ENCODE measurements at places on chromosomes 5 and 9. TPM values are rescaled to one million over a fixed set of nuclear protein-coding genes. Genes with fewer than 3 reads are reported as not detected.

GRCh38 chr5:72273547-72273946 is 46.5 kb downstream of the MRPS27 start:
- no peak for DNase-seq
- no peak overlapping the region for H3K27ac ChIP-seq
- H3K27me3 ChIP-seq = no peaks in the 10 kb centered on the region
- no peak overlapping the region for H3K4me3 ChIP-seq

DNA sequence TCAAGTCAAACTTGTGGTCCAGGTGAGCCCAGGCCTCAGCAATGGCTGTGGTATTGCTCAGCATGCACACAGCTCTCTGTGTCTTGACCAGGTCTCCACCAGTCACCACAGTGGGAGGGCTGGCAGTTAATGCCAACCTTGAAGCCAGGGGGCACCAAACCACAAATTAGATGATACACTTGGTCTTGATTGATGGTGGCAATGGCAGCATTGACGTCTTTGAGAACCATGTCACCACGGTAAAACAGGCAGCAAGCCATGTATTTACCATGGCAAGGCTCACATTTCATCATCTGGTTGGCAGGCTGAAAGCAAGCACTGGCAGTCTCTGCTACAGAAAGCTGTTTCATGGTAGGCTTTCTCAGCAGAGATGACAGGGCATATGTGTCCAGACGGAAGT is 40.0 kb downstream of the NIM1K start:
- H3K36me3 ChIP-seq = no peaks in the 10 kb centered on the region
- no peak overlapping the region for H3K4me3 ChIP-seq
- no peak overlapping the region for H3K27ac ChIP-seq
- H3K4me1 ChIP-seq = no peaks in the 10 kb centered on the region
- no peaks in the 10 kb centered on the region for H3K27me3 ChIP-seq

DNA sequence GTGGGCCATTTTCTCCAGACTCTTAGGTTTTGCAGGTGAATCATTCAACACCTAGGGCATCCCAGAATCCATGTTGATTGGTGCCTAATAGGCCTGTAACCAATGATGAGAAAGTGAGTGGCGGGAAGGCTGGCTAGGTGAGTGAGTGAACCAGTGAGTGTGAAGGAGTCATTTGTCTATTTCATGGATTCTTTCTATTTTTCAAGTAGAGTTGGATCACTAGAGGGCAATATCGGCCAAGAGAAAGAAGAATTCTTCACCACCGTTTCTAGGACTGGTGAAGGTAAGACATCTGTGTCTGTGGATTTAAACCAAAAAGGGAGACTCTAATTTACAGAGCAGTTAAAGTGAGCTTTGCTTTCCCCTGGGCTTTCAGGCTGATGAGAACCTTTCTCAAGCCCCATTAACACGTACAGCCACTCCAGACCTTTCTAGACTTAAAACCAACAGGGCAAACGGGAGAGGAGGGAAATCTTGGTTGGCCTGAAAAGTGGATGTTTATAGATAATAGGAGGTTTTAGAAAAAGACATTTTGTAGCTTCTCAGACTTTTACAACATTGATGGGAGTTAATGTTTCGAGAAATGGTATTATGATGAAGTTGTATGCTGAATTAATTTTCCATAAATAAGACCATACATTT is 114.3 kb upstream of the IL12B start:
- H3K27ac ChIP-seq = no peak overlapping the region
- no peaks in the 10 kb centered on the region for H3K27me3 ChIP-seq
- H3K4me3 ChIP-seq = no peak overlapping the region
- H3K4me1 ChIP-seq = no peaks in the 10 kb centered on the region
- peak; percentile 70 for DNase-seq

DNA sequence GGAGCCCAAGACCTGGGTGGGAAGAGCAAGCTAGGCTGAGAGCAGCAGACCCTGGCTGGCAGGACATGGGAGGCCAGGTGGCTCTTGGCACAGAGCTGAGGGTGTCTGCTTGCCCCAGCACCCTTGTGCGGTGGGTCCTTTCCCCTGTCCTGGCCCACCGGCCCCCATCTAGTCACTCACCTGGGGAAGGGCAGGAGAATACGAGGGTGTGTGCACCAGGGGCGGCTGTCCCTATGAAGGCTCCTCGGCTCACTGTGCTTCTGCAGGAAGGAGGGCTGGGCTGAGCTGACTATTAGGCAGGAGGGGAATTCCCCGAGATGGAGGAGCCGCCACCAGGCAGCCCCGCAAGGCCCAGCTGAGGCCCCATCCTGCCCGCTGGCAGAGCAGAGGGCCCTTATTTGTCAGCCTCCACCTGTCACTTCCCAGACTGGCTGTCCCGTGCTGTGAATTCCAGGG is 6.1 kb upstream of the TNIP1 start:
- peaks cover 25% of the 10 kb centered on the region for H3K4me1 ChIP-seq
- DNase-seq = peak; percentile 49
- H3K36me3 ChIP-seq = no peaks in the 10 kb centered on the region
- H3K27me3 ChIP-seq = no peaks in the 10 kb centered on the region
- H3K4me3 ChIP-seq = no peak overlapping the region

GRCh38 chr9:32487981-32488380 is 38.0 kb downstream of the RIGI start:
- DNase-seq = no peak
- no peaks in the 10 kb centered on the region for H3K36me3 ChIP-seq
- no peaks in the 10 kb centered on the region for H3K4me1 ChIP-seq
- no peak overlapping the region for H3K27ac ChIP-seq

GRCh38 chr5:74477761-74478160 is 162.8 kb downstream of the ENC1 start:
- H3K27ac ChIP-seq = no peak overlapping the region
- DNase-seq = no peak
- no peaks in the 10 kb centered on the region for H3K36me3 ChIP-seq
- no peaks in the 10 kb centered on the region for H3K27me3 ChIP-seq
- H3K4me3 ChIP-seq = no peak overlapping the region

- no peak overlapping the region for H3K27ac ChIP-seq
- H3K27me3 ChIP-seq = no peaks in the 10 kb centered on the region
- H3K4me3 ChIP-seq = no peak overlapping the region
- no peak for DNase-seq
- H3K4me1 ChIP-seq = no peaks in the 10 kb centered on the region
These were observed 262.6 kb upstream of the MAP3K1 start for GRCh38 chr5:56552612-56553268.

DNA sequence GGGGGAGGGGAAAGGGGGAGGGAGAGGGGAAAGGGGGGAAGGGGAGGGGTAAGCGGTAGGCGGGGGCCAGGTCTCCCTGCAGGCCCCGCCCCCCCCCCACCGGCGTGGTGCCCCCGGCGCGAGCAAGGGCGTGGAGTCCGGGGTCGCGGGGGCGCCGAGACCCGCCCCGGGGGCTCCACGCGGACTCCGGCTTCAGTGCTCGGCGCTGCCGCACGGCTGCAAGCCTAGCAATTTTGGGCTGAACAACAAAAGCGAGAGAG is 10.8 kb downstream of the C9orf50 start:
- no peak for DNase-seq
- H3K4me1 ChIP-seq = peaks cover 29% of the 10 kb centered on the region
- peak overlapping the region; percentile 99 for H3K4me3 ChIP-seq
- no peaks in the 10 kb centered on the region for H3K27me3 ChIP-seq
- H3K27ac ChIP-seq = peak overlapping the region; percentile 87
- H3K36me3 ChIP-seq = no peaks in the 10 kb centered on the region

DNA sequence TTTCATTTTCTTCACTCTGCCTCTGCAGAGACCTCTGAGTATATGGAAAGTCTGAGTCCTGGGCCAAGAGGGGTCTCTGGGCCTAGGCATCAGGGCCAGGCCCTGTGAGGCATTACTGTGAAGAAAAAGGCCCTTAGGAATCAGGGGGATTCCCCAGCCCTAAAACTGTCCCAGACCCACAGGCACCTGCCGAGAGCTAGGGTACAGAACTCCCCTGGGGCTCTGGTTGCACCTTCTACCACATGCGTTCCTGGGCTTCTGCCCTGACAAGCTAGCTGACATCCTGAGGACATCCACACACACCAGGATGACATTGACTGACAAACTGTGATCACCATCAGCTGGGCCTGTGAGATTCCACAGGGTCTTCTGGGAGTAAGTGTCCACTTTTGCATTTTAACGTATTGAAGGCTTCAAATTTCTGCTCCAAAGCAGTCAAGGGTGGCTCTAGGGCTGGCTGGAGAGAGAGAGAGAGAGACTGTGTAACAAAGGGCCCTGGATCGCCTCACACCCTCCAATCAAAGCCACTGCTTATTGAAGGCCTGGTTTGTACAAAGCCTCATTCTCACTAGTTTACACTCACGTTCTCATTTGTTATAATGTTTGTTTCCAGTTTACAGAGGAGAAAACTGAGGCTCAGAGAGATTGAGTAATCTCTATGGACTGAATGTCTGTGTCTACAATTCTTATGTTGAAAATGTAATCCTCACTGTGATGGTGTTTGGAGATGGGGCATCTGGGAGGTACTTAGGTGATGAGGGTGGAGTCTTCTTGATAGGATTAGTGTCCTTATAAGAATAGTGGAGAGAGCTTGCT is 45.1 kb downstream of the TGFBI start:
- H3K27ac ChIP-seq = no peak overlapping the region
- H3K27me3 ChIP-seq = no peaks in the 10 kb centered on the region
- DNase-seq = no peak
- no peak overlapping the region for H3K4me3 ChIP-seq

DNA sequence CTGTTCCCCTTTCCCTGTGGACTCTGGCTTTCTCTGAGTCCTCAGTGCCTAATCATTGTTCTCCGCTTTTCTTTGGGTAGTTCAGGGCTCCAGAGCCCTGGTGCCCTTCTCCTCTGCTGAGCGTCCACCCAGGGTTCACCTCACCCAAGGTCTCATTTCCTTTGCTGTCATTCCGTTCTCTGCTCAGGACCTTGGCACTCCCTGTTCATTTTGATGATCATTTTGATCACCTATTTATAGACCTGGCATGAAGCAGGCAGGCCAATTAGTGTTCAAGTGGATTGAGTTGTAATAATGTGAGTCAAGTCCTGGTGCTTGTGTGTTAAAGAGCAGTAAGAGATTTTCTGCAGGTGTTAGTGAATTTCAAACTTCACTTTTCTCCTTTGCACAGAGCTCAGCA is 3.6 kb downstream of the TRIO start:
- no peak overlapping the region for H3K27ac ChIP-seq
- H3K36me3 ChIP-seq = no peaks in the 10 kb centered on the region
- peaks cover 37% of the 10 kb centered on the region for H3K4me1 ChIP-seq
- no peaks in the 10 kb centered on the region for H3K27me3 ChIP-seq

DNA sequence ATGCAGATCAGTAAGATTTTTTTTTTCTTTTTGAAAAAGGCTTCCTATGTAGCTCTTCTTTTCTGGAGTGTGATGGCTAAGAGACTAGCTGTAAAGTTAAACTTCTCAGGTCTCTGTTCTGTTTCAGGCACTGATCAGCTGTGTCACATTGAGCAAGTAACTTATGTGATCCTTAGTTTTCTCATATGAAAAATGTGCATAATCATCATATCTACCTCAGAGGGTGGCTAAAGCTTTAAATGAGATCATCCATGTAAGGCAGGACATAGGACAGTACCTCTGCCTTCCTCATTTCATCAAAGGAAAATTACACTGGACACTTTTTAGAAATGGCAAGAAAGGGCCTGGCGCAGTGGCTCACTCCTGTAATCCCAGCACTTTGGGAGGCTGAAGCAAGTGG is 235.9 kb upstream of the TYRP1 start:
- no peak overlapping the region for H3K4me3 ChIP-seq
- no peaks in the 10 kb centered on the region for H3K27me3 ChIP-seq
- DNase-seq = no peak

PHF24 gene
- 0.11 TPM for polyA plus RNA-seq

CEP120 gene
- 5.7 TPM for polyA plus RNA-seq

CYSRT1 gene
- 4.3 TPM for polyA plus RNA-seq

LHX3 gene
- not detected for polyA plus RNA-seq
